T-helper 2 cell (primary cell): ENCODE measurements at places on chromosomes 5 and 9.

DNA sequence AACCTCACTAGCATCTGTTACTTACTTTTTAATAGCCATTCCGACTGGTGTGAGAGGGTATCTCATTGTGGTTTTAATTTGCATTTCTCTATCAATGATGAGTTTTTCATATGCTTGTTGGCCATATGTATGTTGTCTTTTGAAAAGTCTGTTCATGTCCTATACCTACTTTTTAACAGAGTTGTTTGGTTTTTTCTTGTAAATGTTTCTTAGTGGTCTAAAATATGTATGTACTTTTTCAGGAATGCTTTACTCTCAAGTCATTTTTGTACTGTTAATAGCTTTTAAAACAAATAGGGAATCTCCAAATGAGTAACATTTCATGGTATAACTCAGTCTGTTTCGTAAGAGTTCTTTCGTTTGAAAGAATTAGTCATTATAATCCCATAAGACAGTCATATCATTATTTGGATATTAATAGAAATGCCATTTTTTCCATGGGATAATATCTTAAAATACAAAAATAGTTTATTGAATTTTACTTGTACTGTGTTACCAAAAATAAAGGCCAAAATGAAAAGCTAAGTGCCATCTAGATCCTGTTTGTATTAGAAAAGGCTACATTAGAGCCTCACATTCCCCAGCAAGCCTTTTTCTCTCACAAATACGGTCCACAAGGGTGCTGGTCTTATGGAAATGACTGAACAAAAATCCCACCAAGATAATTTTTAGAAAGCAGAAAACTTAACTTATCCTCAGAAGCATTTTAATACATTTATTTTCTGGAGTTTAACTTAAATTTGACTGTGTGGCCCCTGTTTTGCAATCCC lies 247.7 kb downstream of the PJA2 start:
- DNase-seq: no peak

GRCh38 chr9:82726424-82727276 lies 336.3 kb downstream of the RASEF start:
- DNase-seq: no peak

- DNase-seq: no peak
These were observed at the start of gene MCTP1 for GRCh38 chr5:95284572-95285408. MCTP1 (minus strand) TSS chr5:95285094.

GRCh38 chr5:179497636-179498340 lies 52.6 kb upstream of the RUFY1 start:
- DNase-seq: no peak

GRCh38 chr5:62538017-62538942 lies 40.3 kb upstream of the LRRC70 start:
- no peak for DNase-seq

DNA sequence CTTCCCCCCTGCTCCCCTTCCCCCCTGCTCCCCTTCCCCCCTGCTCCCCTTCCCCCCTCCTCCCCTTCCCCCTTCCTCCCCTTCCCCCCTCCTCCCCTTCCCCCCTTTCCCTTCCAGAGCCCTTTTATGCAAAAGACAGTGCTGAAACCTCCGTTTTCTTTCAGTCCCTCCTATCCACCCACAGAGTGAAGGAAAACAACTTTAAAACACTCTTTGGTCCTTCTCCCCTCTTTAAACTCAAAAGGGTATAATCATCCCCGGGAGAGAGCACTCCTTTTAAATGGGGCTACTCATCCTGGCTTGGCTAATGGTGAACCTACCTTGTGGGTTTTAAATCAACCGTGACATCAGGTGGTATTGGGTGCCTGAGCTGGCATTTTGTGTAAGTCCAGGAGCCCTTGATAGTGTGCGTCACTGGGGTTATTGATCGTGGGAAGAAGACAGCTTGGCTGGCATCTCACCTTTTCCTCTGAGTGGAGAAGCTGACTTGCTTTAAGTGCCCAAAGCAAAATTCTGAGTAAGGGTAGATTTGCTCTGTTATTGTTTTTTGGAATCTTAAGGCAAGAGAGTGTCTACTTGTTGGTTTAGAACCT lies 2.7 kb downstream of the LARP1 start:
- DNase-seq: peak; percentile 24

DNA sequence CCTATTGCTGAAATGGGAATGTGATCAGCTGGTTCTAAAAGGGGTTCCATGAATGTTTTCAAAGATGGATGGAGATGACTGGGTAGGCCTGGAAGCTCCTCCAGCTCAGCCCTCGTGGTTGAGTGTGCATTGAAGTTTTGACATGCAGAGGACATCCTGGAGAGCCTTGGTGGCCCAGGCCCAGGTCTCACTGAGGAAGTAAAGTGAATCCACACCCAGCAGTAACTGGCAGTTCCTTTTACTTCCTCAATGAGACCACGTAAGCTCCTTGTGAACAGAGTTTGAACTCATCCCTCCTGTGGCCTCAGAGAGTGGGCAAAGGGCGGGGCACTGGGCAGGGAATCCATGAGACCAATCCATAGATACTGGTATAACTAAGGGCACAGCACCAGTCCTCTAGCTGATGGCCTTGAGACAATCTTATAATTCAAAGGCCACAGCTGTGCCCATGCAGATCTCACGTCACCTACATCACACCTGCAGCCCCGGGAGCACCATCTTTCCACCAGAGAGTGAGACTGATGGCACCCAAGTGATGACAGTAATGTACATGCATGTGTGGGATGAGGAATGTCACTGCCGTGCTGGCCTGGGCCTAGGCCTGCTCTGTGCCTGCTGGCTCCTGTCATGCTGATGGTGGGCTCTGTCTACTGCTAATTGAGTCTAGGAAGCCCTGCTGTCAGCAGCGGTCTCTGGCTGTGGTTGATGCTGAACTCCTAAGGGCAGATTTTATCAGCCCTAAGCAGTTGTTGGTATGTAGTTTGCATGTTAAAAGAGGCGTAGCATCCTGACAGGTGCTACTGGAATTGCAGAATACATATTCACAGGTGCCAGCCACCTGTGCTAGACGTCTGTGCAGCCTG lies 257.8 kb downstream of the FSTL4 start:
- peak; percentile 21 for DNase-seq

- no peak for DNase-seq
These were observed 16.5 kb downstream of the GAPT start for GRCh38 chr5:58507715-58508114.

GRCh38 chr9:7320139-7320538 lies 479.4 kb downstream of the DMAC1 start:
- no peak for DNase-seq

GRCh38 chr9:75128535-75128934 lies 40.2 kb downstream of the OSTF1 start:
- no peak for DNase-seq

DNA sequence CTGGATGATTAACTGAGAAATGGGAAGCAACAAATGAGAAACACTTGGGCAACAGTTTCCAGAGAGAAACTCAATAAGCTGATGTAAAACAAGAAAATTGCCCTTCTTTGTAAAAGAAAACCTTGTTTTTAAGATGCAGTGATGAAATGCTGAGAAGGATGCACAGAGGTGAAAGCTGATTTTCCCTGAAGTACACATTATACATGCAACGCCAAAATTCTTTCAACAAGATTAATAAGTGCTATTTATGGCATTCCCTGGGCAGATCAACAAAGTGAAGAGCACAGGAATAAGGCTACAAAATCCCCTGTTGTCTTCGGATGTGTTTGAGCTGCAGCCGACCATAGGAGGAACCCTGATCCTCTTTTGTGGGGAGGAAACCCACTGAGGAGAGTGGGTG lies 208.0 kb upstream of the ANKH start:
- DNase-seq: no peak

DNA sequence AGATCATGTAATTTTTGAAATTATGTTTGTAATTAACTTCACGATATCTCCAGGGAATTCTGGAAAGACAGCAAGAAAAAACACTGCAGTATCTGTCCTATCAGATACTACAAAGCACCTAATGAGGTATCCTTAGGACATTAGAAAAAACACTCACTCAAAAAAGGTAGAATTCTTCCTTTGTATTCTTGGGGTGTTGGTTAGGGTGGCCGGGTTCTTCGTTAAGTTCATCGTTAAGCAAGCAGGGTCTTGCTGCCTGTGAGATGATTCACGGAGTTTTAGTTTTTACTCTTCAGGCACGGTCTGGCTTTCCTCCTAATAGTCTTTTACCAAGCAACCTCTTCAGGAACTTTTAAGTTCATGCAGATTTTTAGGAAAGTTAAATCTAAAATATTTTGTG lies 91.4 kb upstream of the IRX4 start:
- no peak for DNase-seq

- no peak for DNase-seq
These were observed 34.4 kb upstream of the SLC25A51 start for GRCh38 chr9:37938121-37938891.

- no peak for DNase-seq
These were observed 126.1 kb upstream of the RASA1 start for GRCh38 chr5:87141544-87141943.

DNA sequence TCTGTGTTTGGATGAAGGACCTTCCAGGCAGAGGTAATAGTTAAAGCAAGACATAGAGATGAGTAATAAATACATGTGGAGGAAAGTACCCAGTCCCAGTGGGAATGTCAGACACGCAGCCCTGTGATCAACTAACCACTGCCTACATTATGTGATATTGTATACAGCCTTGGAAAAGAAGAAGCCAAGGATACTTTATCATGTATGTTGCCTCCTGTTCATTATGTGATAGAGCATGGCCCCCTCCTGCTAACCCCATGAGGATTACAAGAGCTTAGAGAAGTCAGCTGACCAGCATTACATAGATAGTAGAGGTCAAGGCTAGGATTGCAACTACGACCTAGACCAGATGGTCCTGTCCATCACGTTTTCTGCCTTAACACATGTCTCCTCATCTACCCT lies 497.0 kb upstream of the TNC start:
- DNase-seq: no peak

GRCh38 chr5:32426440-32427151 lies 17.9 kb downstream of the ZFR start:
- DNase-seq: no peak

DNA sequence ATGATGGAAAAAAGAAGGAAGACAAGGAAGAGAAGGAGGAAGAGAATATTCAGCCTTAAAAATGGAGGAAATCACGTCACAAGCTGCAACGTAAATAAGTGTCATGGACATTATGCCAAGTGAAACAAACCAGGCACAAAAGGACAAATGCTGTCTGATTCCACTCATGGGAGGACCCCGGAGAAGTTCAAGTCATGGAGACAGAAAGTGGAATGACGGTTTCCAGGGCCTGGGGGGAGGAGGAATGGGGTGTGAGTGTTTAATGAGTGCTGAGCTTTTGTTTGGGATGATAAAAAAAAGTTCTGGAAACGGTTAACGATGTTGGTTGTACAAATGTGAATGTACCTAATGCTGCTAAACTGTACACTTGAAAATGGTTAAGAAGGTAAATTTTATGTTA lies 439.5 kb downstream of the GADD45G start:
- no peak for DNase-seq

GRCh38 chr5:15718421-15719179 lies 218.6 kb downstream of the FBXL7 start:
- DNase-seq: no peak

DNA sequence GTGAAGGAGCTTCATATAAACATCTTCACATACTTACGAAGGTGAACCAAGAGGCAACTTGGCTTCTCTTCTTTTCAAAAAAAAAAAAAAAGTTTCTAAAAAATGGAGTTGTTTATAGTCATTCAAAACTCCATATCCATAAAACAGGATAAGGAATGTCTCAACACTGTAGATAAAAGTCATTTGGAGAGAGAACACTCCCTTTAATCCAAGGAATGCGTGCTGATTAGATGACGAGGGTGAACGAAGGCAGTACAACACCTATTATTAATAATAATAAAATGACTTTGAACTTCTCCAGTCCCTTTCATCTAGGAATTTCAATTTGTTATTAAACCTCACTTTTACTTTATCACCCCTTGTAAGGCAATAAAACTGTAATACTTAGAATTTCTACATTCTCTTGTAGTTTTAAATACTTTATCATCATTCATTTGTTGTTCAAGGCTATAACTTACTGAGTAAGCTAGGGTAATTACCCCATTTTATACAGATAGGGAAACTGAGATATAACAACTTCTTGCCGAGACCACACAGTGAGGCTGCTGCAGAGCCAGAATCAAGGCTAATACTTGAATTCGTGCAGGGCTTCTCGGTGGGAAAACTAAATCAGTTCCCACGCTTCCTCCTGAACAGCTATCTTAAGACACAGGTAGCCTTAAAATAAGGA lies 377.1 kb downstream of the EFNA5 start:
- DNase-seq: no peak

- no peak for DNase-seq
These were observed 213.5 kb downstream of the DENND1A start for GRCh38 chr9:123716339-123716945.

DNA sequence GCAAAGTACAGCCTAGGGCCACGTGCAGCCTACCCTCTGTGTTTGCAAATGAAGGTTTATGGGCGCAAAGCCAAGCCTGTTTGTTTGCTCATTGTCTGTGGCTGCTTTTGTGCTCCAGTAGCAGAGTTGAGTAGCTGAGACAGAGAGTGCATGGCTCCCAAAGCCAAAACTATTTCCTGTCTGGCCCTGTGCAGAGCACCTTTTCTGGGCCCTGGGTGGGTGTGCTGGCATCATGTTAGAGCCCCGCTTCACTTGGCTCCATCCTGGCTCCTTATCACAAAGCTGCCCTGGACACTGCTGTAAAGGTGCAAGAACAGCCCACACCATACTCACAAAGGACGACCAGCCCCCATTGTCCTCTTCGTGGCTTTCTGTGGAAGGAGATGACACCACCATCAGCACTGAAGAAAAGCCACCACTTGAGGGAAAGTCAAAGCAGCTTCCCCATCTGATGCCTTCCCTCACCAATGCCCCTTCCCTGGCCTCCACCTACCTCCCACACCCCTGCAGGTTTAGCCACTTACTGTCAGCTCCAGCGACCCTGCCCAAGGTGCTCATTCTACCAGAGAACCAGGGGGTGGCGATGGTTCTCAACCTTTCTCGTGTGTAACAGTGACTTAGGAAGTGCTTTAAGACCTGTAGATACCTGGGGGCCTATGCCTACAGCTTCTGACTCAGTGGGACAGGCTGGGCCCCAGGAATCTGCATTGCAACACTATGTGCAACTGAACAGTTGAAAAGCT lies 23.4 kb downstream of the LCP2 start:
- DNase-seq: no peak

GRCh38 chr9:29564564-29564963 lies 1991.3 kb upstream of the C9orf72 start:
- DNase-seq: no peak

- no peak for DNase-seq
These were observed 112.2 kb downstream of the MAST4 start for GRCh38 chr5:66708368-66708767.

- no peak for DNase-seq
These were observed 878 bp upstream of the HMCN2 start for GRCh38 chr9:130264414-130265350.
